ENCODE measurements at places on chromosomes 6 and 20. TPM values are rescaled to one million over a fixed set of nuclear protein-coding genes. Genes with fewer than 3 reads are reported as not detected.

Gene CLPSL1
- not detected for total RNA-seq

- peak; percentile 92 for DNase-seq
- peak overlapping the region; percentile 75 for H3K4me3 ChIP-seq
- H3K27ac ChIP-seq = peak overlapping the region; percentile 68
- no peaks in the 10 kb centered on the region for H3K36me3 ChIP-seq
- H3K4me1 ChIP-seq = peaks cover 12% of the 10 kb centered on the region
Observed at GRCh38 chr6:26199057-26199772, 112.0 kb downstream of the HFE start.

Gene VGLL2
- not detected for total RNA-seq

DNA sequence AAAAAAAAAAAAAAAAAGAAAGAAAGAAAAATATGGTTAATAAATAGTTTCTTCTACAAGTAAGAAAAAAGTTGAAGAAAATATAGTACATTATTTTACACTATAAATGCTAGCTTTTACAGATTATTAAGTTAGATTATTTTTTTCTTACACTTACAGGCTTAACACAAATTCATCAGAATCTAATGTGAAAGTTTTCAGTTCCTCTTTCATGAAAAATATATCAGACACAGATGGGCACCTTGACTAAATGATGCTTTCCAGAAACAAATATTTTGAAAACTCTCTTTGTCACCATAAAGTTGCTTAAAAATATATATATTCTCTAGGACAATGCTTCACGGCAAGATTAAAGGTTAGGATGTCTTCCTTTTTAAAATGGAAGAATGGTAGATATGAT, 321.8 kb upstream of the HSF2 start:
- no peaks in the 10 kb centered on the region for H3K4me1 ChIP-seq
- DNase-seq = no peak
- H3K36me3 ChIP-seq = no peaks in the 10 kb centered on the region
- H3K4me3 ChIP-seq = no peak overlapping the region
- H3K27me3 ChIP-seq = no peaks in the 10 kb centered on the region

DNA sequence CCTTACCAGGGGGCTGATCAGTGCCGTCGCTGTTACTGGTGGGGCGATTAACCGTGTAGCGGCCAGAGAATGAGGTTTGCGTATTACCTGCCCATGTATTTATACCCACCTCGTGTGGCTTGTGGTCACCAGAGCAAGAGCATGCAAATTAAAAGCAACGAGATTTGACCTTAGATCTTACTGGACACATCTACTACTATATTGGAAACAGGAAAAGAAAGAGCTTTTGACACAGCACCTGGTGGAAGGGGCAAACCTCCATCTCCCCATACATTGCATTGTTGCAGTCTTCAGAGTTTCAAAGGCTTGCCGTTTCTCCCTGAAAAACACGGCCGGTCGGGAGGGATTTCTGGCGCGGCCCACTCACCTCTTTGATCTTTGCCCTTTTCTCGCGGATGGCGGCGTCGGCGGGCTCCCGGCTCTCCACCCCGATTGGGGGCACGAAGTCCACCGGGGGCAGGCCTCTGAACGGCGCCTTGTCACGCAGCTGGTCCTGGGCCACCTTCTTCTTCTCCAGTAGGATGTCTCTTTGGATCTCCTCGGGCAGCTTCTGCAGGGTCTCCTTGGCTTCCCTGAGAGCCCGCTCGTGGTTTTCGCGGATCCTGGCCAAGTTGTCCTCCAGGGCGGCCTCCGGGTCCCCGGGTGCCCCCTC, 1.3 kb downstream of the MAN1A1 start:
- no peaks in the 10 kb centered on the region for H3K27me3 ChIP-seq
- no peak overlapping the region for H3K27ac ChIP-seq
- peak; percentile 49 for DNase-seq
- H3K4me1 ChIP-seq = peaks cover 18% of the 10 kb centered on the region
- H3K36me3 ChIP-seq = no peaks in the 10 kb centered on the region

- no peaks in the 10 kb centered on the region for H3K36me3 ChIP-seq
- DNase-seq = no peak
- no peak overlapping the region for H3K27ac ChIP-seq
- no peaks in the 10 kb centered on the region for H3K27me3 ChIP-seq
- no peak overlapping the region for H3K4me3 ChIP-seq
Observed at GRCh38 chr6:48567016-48567415, 456.0 kb upstream of the PTCHD4 start.

GRCh38 chr6:43405354-43405753, 22.0 kb upstream of the ABCC10 start:
- H3K27me3 ChIP-seq = no peaks in the 10 kb centered on the region
- DNase-seq = peak; percentile 31
- no peaks in the 10 kb centered on the region for H3K4me1 ChIP-seq
- H3K4me3 ChIP-seq = no peak overlapping the region

DNA sequence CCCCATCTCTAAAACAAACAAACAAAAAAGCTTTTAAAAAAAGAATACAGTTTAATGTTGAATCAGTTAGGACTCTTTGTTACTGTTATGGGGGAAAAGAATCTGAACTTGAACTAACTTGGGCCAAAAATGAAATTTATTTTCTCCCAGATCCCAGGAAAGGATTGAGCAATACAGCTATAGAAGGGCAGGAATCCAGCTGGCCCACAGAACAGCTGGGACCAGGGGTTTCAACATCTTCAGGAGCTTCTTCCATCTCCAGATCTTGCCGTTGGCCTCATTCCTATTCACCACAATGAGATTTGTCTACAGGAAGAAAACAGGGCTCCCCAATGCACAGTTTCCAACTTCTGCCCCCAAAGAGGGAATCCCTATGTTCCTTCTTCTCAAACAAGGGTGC, 43.2 kb upstream of the AKAP12 start:
- H3K4me1 ChIP-seq = no peaks in the 10 kb centered on the region
- H3K27me3 ChIP-seq = no peaks in the 10 kb centered on the region
- DNase-seq = peak; percentile 66

Gene GNAS-AS1
- 0.25 TPM for total RNA-seq
